ENCODE measurements at places on chromosomes 5 and 9.

GRCh38 chr9:133109931-133110650 is 10.9 kb downstream of the RALGDS start:
- DNase-seq: no peak

DNA sequence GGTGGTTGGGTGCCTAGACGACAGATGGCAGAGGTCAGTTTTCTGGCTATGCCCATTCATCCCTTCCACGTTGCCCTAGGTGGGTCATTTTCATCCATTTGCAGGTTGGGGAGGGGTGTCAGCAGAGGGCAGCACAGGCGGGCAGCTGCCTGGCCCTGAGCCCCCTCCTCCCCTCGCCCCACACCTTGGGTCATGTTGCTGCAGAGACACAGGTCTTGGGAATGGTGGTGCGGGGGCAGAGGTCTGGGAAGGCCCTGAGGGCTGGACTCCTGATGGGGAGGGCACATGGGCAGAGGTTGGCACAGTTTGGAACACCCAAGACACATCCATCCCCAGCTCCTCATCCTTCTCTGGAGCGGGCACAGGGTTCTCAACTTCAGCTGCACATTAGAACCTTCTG is 103.2 kb upstream of the LMX1B start:
- DNase-seq: no peak

- DNase-seq: no peak
Measured at GRCh38 chr5:134552301-134552700, 26.8 kb downstream of the JADE2 start.

- no peak for DNase-seq
Measured at GRCh38 chr9:91803151-91803940, 146.7 kb downstream of the ROR2 start.

- no peak for DNase-seq
Measured at GRCh38 chr5:106610041-106610440, 1060.7 kb downstream of the EFNA5 start.

- no peak for DNase-seq
Measured at GRCh38 chr5:181205761-181206649, 1.0 kb upstream of the TRIM7 start.

GRCh38 chr5:120255214-120255613 is 208.9 kb upstream of the PRR16 start:
- DNase-seq: no peak

DNA sequence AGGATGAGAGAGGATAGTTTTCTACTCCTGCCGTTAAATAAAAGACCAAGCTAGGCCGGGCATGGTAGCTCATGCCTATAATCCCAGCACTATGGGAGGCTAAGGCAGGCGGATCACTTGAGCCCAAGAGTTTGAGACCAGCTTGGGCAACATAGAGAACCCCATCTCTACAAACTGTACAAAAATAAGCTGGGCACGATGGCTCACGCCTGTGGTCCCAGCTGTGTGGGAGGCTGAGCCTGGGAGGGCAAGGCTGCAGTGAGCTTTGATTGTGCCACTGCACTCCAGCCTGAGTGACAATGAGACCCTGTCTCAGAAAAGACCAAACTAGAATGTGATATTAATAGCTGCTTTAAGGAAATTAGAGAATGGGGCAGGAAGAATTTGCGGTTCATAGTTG is 158.4 kb downstream of the NIPBL start:
- no peak for DNase-seq

DNA sequence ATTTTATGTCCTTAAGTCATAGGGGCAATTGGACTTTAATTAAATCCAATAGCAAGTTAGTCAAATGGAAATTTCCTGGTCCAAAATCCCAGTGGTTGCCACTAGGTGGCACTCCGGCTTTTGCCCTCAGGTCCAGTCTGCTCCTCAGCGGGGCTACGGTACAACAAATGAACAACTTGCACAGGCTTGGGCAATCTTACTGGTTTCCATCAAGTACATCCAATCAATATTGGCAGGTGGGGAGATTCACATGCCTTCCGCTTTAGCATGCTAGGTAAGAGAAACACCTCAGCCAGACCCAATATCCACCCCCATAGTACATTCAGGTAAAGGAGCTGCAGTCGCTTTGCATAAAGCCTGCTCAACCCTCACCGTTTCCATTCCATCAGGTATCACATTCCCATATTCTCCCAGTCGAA is 6.3 kb upstream of the MXD3 start:
- peak; percentile 13 for DNase-seq
